Esophagus mucosa (tissue), 1 donor: ENCODE measurements at places on chromosomes 3 and 15. TPM values are rescaled to one million over a fixed set of nuclear protein-coding genes. Genes with fewer than 3 reads are reported as not detected.

DNA sequence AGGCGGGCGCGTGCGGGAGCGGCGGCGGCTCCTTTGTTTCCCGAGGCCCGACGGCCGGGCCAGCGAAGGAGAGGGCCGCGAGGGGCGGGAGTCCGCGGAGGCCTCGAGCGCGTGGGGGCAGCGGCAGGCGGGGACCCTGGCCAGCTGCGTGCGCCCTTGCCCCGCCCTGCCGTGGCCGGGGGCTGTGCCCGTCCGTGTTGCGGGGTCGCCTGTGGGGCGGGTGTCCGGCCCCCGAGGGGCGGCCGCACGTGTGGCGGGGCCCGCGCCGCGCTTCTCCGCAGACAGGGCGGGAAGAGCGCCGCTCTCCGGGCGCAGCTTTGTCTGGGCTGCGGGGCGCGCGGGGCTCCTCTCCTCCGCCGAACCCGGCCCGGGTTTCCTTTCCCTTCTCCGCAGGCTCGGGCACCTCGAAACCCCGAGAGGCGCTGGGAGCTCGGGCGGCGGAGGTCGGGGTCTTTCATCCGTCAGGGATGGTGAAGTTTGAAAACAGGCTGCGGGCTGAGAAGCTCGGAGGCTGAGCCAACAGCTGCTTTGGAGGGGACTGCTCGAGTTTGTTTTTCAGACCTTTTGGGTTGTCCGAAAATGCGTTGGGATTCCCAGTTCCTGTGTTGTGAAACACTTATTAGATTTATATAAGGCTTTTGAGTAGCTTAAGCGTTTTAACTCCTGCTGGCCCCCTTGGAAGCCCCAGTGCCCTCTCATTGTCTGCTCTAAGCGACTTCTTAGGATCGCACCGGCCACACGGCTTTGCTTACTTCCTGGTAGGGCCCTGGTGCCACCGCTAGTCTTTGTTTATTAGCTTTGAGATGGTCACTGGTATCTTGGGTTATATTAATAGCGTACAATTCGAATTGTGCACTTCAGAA lies 817 bp downstream of the USP3 start:
- peak; percentile 0 for ATAC-seq

Gene AP3B2
- 0.88 TPM for total RNA-seq

Gene SHC4
- total RNA-seq: not detected

GRCh38 chr3:165040186-165040585 lies 38.1 kb downstream of the SI start:
- no peak for ATAC-seq

DNA sequence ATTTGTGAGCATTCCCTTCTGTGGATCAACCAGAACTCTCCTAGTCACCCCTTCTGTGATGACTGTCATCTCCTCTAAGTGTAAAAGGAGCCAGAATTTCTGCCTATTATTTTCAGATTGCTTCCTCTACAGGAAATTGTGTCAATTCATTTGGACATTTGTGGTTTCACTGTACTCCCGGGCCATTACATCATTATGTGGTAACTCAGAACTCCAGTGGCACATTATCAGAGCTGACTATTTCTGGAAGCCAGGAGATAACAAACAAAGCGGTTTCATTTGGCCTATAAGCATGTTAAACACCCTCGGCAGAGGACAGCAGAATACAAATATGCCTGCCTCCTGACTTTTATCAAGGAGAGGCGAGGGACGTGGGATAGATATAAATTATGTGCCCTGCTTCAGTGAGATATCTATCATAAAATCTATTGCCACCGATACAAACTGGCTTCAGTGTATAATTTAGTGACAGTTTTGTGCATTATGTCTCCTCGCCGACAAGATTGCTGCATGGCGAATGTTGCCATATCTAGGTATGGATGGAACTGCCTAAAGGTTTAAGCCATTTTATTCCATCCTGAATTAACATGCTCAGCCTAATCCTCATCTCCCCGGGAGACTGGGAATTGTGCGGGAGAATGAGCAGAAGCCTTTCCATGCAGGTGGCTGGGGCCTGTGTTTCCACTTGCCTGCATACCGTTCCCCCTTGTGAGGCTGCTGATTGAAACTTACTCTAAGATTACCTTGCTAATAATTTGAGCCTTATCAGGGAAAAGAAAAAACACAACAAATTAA lies 193.4 kb upstream of the SEMA6D start:
- no peak for ATAC-seq

DNA sequence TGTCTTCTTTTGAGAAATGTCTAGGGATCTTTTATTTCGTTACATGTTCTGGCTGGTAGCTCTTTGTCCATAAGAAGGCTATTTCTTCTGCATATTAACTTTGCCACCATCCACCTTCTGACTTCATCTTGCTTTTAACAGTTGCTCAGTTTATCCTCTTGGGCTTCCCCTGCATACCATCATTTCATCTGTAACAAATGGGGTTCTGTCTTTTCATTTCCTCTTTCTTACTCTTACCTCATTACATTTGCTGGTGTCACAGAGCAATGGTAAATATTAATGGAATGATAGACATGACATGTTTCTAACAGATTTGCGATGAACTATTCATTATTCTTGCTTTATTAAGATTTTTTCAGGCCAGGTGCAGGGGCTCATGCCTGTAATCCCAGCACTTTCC lies 62.4 kb downstream of the GASK1A start:
- no peak for ATAC-seq

Gene KLHL40
- not detected for total RNA-seq

DNA sequence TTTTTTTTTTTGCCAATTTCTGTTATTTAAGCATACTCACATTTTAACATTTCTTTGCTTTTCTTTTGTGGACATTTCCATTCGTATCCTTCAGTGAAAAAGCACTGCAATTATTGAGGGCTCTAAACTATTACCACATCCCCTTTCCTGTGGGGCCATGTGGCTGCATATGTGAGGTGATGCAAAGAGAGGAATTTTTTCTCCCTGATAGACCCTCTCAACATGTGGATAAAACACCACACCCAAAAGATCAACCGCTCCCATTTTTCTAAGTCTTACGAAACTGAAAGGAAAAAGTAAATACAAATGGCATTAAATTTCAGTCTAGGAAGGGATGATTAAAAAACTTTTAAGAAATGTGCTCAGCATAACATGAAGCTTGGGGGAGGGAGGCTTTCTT lies 68.8 kb downstream of the DNAJC13 start:
- no peak for ATAC-seq

- no peak for ATAC-seq
These were observed 3.1 kb downstream of the MYLK start for GRCh38 chr3:123880998-123881561.

DNA sequence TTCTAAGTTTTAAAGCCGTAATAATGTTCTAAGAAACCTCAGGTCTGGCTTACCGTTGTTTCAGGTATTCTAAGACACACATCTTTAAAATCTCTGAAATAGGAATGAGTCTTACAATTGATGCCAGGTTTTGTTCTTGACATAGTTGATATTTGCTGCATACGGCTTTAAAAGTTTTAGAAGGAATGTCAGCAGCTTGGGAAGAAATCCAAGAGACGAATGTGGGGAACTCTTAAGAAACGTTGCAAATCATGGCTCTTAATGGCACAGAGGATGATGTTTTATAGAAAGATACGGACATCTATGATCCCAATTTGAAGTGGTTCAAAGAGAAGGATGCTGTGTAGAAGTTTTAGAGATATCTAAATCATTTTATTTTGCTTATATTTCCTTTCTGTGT lies 11.5 kb downstream of the NUDT16 start:
- no peak for ATAC-seq

- ATAC-seq: no peak
These were observed 23.3 kb downstream of the PCSK6 start for GRCh38 chr15:101466188-101466587.

- ATAC-seq: no peak
These were observed 216.6 kb downstream of the KCNMB2 start for GRCh38 chr3:178752843-178753242.

- no peak for ATAC-seq
These were observed 8.4 kb upstream of the CRTAP start for GRCh38 chr3:33105341-33105948.

- no peak for ATAC-seq
These were observed 346.9 kb upstream of the CDIN1 start for GRCh38 chr15:36232491-36232890.

DNA sequence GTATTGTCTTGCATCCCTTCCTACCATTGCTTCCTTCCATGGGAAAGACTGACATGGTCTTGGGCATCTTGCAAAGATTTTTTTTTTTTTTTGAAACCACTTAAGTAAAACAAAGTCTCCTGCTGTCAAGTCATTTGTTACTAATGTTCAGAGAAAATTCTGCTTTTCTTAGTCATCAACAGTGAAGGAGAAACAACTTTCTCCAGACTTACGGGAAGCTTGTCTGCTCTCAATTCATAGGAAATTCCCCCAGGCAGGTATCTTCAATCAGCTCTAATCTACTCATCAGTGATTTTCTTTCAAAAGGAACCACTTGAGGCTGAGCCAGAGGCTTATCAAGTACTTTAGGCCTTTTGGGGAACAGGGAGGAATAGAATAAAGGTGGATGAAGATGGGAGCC lies 15.9 kb upstream of the DRD3 start:
- no peak for ATAC-seq

DNA sequence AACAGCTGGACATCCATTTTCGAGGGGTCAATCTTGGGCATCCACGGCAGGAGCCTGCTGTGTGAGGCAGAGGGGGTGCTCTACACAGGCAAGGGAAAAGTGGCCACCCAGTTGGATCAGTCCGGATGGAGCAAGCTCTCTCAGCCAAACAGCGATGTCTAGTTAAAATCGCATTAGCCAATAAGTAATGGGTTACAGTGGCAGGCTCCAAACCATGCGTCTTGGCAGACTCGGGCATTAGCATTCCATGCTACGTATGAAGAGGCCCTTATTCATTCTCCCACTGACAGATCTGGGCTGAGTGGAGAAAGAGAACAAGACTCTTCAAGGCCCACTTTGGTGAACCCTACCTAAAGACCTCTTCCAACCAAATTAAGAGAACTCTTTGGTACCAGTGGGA lies 49.3 kb downstream of the CCNB2 start:
- no peak for ATAC-seq

Gene ADGRG7
- total RNA-seq: not detected

Gene NOP10
- 157 TPM for total RNA-seq

DNA sequence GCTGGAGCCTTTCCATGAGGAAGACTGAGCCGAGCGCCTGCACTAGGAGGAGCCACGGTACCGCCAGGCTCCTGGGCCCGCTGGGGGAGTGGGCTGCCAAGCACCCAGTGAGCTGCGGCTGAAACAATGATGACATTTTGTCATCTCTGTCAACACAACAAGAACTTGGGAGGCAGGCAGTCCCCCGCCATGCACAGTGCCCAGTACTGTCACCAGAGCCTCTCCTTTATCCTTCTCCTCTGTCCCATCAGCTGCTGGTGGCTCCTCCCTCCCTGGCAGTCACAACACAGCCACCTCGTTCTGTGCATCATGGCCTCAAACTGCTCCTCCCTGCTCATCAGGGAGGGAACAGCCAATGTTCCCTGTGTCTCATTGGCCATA lies 34.0 kb upstream of the PCSK6 start:
- no peak for ATAC-seq

Gene BFSP2
- not detected for total RNA-seq

Gene PRKCD
- 21.2 TPM for total RNA-seq
